ENCODE measurements at places on chromosomes 4 and X. TPM values are rescaled to one million over a fixed set of nuclear protein-coding genes. Genes with fewer than 3 reads are reported as not detected.
A peak's percentile ranks its signal among the peaks of the same experiment; 100 is the strongest.

The TKTL2 gene
- total RNA-seq, result not detected

The CT47B1 gene
- not detected for total RNA-seq

The RRH gene
- 0.10 TPM for total RNA-seq

DNA sequence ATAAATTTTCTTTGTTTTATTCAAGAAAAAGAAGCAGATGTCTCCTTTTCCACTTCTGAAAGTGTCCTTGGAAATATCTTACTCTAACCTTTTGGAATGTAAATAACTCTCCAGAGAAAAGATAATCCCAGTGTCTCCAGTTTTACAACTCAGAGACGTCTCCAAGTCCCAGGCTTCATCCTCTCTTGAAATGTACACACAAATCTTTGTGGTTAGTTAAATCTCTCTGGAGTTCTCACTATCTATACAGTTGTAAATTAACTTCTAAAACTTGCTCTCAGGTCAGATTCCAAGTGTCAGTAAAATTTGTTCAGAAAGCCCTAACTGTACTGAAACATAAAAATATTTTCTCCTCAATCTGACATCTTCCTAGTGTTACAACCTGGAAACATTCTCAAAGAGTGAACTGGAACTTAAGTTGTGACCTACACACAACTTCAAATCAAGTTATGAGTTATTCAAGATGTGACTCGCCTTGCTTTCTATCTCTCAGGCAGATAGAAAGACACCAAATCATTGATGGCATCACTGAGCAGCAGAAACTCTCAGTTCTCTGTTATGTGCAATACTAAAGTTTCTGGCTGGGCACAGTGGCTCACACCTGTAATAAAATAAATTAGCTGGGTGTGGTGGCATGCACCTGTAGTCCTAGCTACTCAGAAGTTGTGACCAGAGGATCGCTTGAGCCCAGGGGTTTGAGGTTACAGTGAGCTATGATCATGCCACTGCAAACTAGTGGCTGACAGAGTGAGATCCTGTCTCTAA, 284.2 kb downstream of the RCHY1 start:
- DNase-seq, result no peak

The REELD1 gene
- not detected for total RNA-seq

DNA sequence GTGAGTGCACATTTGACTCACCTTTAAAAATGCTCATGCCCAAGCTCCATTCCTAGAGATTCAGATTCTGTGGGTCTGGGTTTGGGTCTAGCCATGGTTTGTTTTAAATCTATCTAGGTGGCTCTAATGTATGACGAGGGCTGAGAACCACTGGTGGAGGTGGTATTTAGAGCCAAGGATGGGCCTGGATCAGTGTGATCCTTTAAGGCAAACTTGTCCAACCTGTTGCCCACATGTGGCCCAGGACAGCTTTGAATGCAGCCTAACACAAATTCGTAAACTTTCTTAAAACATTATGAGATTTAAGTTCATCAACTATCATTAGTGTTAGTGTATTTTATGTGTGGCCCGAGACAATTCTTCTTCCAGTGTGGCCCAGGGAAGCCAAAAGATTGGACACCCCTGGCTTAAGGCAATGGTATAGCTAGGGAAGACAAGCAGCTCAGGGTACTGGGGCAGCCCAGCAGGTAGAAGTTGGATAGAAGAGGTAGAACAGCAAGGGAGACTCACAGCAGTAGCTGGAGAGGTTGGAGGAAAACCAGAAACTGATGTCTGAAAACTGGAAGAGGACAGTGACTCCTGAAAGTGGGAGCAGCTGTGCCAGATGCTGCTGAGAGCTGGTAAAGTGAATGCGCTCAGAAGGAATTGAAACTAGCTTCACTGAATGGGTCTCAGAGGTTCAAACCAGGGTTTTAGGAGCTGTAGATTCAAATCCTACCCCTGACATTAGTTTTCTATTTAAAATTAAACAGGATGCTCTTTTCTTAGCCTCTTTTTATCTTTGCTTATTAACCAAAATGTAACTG, 18.2 kb downstream of the ADD1 start:
- no peak for DNase-seq

GRCh38 chrX:71504346-71504745, 28.6 kb upstream of the OGT start:
- no peak for DNase-seq

The TCEAL7 gene
- 6.5 TPM for total RNA-seq

GRCh38 chr4:39998659-39999345, 21.1 kb upstream of the PDS5A start:
- DNase-seq, result no peak

DNA sequence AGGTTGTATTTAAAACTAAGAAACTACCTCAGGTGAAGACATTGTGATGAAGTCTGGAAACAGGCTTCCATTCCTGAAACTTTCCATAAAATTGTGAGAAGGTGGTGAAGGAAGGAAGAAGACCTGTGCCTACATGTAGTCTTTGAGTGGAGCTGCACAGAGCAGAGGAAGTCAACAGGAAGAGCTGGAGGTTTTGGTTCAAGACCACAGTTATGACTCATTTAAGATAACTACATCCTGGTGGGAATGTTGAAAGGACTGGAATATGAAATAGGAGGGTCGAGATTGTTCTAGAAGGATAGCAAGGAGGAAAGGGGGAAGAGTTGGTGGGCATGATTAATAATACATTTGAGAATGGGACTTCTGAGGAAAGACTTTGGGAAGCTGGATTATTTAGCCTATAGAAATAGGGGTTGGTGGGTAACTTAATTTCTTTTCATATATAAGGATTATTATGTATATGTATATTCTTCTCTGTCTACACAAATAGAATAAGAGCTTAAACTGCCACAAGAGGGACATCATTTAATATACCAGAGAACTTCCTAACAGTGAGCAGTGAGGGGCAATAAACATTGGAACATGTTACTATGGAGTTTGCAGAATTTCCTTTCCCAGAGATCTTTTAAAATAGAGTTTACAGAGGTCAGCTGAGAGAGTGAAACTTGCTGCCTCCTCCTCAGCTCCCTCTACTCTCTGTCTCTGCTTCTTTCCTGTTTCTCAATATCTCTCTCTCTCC, 23.5 kb downstream of the AWAT2 start:
- DNase-seq, result no peak

- peak; percentile 18 for DNase-seq
Observed at GRCh38 chr4:27594922-27595321, 734.3 kb downstream of the STIM2 start.

All from foreskin keratinocyte (primary cell).